ENCODE measurements at places on chromosomes 4 and X.

- DNase-seq: no peak
These were observed 6.0 kb downstream of the SLC2A9 start for GRCh38 chr4:10015140-10015753.

GRCh38 chr4:186730621-186731020 is 7.0 kb upstream of the FAT1 start:
- DNase-seq: no peak

- peak; percentile 3 for DNase-seq
These were observed 160.9 kb downstream of the SMIM20 start for GRCh38 chr4:26074712-26075430.

GRCh38 chr4:165537028-165537648 is 158.3 kb downstream of the CPE start:
- peak; percentile 2 for DNase-seq

DNA sequence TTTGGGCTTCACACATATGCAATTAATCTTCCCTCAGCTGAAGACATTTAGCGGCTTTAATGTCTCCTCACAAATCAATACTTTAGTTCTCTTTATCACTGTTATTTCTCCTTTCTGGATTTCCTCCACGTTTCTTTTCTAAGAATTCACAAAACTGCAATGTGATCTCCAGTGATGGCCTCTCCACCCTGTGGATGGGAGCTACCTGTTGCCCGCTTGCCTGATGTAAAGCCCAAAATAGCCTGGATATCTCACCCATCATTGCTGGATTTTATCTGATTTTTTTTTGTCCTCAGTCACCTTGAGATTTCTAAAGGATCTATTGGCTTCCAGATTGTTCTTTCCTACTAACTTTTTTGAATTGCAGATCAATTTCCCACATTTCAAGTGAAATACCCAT is 129.3 kb upstream of the FAM241A start:
- DNase-seq: no peak

- DNase-seq: no peak
These were observed 27.4 kb upstream of the PLAC1 start for GRCh38 chrX:134685668-134686067.

GRCh38 chrX:65811558-65812228 is 144.2 kb downstream of the MSN start:
- no peak for DNase-seq

DNA sequence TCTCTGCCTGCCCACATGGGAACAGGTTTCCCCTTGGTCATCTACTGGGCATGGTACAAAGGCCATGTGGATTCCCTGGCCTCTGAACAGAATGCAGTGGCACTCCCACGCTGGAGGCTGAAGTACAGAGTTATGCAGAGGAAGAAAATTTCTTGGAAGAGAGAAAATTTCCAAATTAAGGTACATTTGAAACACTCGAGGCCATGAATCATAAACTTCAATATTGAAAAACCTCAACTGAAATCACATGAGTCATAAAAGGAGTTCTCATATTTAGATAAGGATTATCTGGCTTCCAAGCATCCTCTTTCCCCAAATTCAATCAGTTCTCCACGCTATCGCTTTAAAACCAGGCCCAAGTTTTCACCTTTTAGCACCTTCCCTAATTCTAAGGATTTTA is 28.1 kb upstream of the TXK start:
- DNase-seq: no peak

GRCh38 chr4:185920691-185921260 is 108.8 kb upstream of the SORBS2 start:
- DNase-seq: no peak

GRCh38 chr4:75924309-75924827 is 16.4 kb downstream of the NAAA start:
- no peak for DNase-seq

DNA sequence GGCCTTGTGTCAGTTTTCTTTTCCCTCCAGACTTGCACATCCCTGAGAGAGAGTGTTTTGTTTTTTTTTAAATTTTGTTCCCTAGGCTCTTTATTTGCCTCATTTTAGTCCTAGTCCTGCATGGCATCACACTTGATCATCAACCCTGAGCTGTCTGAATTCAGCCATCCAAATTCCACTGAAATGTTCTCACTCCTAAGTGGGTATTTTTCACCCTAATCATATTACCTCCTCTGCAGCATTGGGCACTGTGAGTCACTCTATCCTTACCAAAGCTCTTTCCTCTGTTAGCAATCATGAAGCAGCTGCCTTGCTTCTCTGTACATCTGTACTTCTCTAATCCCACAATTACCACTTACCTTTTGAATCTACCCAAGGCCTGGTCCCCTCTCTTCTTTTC is 356.6 kb upstream of the MAGEB2 start:
- no peak for DNase-seq

- DNase-seq: no peak
These were observed 125.0 kb downstream of the TEX13C start for GRCh38 chrX:125444659-125445058.

GRCh38 chr4:42709392-42710065 is 52.6 kb upstream of the ATP8A1 start:
- DNase-seq: no peak

GRCh38 chrX:19571711-19572110 is 56.4 kb upstream of the MAP3K15 start:
- no peak for DNase-seq

DNA sequence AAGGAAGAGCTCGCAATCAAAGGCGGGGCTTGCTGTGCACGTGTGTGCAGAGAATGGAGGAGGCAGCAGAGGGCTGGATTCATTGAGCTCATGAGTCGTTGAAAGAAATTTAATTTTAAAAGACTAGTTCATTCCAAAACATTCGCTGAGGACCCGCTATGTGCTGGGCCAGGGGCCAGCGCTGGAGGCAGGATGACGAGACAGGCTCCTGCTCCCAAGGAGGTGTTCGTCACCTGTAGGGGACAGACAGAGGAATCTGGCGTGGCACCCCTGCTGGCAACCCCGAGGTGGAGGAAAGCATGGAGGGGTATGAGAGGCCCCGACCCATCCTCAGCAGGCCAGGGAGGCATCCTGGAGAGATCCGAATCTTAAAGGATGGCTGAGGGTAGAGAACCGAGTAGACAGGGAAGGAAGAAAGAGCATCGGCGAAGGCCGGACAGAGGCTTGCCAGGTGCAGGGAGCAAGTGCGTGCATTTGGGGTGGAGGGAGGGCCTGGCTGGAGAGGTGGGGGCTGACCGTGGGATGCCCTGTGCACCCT is 96.4 kb downstream of the CPZ start:
- DNase-seq: no peak

GRCh38 chr4:108175966-108176365 is 7.2 kb upstream of the LEF1 start:
- no peak for DNase-seq

DNA sequence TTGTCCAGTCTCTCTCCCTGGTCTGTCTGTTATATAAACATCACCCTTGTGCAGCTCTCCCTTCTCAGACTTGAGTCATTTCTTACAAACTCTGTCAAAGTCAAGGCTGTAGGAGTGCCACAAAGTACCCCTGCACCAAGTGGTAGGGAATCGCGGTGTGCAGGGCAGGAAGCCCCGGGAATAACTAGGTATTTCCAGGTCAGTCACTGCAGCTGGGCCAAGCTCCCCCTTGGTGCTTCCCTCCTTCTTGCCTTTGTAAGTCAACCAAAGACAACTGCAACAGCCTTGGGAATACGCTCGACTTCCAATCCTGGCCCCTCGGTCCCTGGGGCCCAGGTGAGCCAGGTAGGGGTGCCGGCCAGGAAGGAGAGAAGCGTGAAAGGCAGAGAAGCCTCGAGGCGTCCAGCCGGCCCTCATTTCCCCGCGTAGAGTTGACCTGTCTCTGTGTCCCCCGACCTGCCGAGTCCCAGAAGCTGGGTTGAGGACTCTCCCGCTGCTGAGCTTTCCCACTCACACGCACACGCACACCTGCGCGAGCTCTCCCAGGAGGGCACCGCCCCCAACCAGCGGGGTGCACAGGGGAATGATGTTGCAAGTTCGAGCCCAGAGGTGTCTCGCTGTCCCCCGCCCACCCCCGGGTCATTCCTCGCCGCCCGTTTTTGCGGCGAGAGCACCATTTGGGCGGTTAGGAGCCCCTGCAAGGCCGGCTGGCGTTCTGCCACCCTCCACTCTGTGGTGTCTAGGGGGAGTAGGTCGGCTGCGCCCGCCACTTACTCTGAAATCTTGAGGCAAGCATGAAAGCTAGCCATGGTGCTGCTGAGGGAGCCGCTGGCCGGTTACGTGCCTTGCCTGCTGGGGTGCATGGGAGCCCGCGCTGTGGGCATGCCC is 22.8 kb upstream of the KIAA1210 start:
- DNase-seq: no peak

DNA sequence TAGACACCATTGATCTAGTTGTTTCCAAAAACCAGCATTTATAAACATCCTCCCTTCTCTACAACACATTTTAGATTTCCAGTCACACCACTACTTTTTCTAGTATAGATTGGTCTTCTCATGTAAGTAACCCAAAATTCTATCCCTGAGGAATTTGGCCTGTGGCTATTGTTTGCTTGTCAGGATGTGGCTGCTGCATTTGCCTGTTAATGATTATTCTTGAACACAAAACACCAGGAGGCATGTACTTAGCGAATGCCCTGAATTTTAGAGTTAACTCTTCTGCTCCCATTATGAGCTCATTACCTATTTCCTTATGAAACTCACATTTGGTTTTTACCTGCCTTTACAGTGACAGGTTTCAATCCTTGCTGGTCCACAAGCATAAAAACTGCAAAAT is 102.0 kb upstream of the FSTL5 start:
- DNase-seq: no peak

- no peak for DNase-seq
These were observed 10.5 kb upstream of the FGF16 start for GRCh38 chrX:77436682-77437081.

Data from DMS79 (cell line).